Progenitor cell of endocrine pancreas (in vitro differentiated cells): ENCODE measurements at places on chromosomes 6 and 20. TPM values are rescaled to one million over a fixed set of nuclear protein-coding genes. Genes with fewer than 3 reads are reported as not detected.

- no peak for DNase-seq
These were observed 285.4 kb downstream of the THBS2 start for GRCh38 chr6:168968228-168968627.

Gene SRMS
- not detected in 2 replicates for total RNA-seq

DNA sequence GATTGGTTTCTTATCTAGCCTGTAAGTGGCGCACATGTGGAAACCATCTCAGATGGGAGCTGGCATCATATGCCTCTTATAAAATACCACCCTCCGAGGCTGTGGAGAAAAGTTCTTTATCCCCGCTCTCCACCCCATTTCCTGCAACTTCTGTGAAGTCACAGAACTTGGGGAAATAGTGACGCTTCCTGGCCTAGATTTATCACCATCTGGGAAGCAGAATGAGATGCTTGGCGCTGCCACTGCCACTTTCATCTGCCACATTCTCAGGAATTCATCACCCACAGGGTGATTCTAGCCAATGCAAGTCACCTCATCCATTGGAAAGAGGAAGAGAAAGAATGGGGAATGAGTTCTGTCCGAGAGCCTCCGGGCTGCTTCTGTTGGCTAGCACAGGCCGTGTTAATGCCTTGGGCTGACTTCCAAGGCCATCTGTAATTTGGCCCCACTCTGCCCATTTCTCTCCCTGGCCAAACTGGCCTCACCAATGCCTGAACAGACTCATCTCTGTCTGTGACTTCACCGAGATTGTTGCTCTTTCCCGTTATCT lies 148.8 kb upstream of the SOX4 start:
- no peak for DNase-seq

Gene ZNF335
- 27.4 and 28.5 TPM in 2 replicates for total RNA-seq

- DNase-seq = no peak
These were observed 44.8 kb downstream of the UBE2V1 start for GRCh38 chr20:50068041-50068651.

DNA sequence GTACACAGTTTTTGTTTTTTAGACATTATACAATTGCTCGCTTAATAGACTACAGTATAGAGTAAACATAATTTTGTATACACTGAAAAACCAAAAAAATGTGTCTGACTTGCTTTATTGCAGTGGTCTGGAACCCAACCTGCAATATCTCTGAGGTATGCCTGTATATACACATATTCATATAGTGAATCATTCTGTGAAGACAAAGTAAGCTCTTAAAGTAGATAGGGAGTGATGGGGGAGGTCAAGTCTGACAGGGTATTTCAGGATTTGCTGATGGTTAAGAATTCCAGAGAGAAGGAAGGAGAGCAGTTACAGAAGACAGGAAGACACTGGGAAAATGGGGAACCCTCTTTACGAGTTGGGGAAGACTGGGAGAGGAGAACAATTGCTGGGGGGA lies 417.9 kb downstream of the CD109 start:
- no peak for DNase-seq

DNA sequence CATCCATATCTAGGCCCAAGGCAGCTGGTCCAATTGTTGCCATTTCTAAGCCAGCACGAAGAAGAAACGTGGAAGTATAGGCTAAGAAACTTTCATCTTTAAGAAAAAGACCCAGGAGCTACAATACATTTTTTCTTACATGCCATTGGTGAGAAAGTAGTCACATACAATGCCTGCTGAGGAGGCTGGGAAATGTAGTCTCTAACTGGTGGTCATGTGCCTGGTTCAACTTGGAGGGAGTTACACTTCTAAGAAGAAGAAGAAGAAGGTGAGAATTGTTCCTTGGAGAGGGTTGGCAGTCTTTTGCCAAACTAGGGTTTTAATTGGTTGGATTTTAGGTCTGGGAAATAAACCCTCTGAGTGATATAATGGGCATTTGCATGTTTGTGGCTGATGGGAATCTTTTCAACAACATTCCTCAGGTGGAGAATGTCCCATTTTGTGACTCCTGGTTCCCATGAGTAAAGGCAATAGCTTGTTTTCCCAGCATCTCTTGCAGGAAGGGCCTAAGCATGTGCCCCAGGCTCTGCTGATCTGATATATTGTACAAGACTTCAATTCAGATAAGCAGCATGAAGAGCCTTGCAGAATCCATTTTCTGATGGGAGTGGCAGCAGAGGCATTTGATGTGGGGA lies 47.0 kb upstream of the PREP start:
- no peak for DNase-seq

Gene TMEM170B
- 7.3 and 7.6 TPM in 2 replicates for total RNA-seq

Gene VIP
- total RNA-seq = not detected in 2 replicates

DNA sequence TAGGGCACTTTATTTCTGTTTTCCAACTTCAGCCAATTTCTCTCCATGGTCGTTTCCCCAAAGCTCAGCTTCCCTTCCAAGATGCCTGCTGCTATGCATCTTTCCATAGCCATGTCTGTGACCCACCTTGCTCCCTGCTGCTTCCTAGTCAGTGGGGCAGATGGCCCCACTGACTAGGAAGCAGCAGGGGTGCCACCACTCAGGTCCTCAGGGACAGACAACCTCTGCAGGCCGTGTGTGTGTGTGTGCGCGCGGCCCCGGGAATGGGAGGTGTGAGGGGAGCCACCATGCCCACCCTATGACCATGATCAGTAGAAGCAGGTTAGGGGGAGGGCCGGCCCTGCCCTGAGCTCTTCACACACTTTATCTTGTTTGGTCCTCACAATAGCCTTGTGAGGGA lies 2.7 kb upstream of the IP6K3 start:
- no peak for DNase-seq

DNA sequence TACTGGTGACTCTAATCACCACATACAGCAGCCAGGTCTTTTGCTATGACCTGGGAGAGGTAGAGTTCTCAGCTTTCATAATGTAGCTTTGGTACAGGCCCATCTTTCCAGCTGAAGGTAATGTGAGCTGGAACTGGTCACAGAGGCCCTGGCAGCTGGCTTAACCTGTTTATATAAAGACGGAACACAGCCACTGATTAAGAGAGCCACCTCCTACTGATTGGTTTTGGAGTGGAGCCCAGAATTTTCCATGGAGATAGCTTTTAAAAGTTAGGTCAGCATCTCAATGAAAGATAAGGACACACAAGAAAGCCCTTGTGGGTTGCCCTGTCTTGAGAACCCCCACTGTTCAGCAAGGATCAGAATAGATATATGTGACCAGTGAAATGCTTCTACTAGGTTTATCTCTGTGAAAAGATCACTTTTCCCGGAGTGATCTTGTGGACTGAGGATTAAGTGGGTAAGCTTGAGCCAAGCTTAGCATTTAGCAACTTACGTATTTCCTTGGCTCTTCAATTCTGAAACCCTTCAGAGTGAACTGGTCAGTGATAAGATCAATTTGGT lies 213.7 kb upstream of the CITED2 start:
- no peak for DNase-seq

Gene RRAGD
- total RNA-seq = 8.0 and 11.4 TPM in 2 replicates

GRCh38 chr6:2854396-2854982 lies 12.8 kb upstream of the SERPINB1 start:
- DNase-seq = no peak

- no peak for DNase-seq
These were observed 79.4 kb upstream of the PROKR2 start for GRCh38 chr20:5395932-5396727.

GRCh38 chr6:156719395-156719719 lies 57.8 kb upstream of the ARID1B start:
- DNase-seq = no peak

Gene DDO
- not detected in 2 replicates for total RNA-seq

Gene SIRPD
- not detected in 2 replicates for total RNA-seq

DNA sequence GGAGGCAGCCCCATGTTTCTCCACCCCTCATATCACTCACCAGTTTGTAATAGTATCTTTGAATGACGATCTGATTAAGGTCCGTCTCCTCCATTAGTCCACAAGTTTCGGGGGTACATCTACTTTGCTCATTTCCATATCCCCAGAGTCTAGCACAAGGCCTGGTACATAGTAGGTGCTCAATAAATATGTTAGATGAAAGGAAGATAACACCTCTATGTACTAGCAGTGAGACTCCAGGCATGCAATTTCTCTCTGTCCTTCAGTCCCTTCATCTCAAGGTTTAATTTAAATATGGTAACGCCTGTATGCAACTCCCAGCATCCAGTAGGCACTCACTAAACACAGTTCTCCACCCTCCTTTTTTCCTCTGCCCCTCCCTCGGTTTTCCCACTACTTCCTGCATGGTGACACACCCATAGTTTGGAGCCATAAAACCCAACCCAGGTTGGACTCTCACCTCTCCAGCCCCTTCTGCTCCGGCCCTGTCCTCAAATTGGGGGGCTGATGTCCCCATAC lies 461 bp upstream of the HNF4A start:
- no peak for DNase-seq

- DNase-seq = peak; percentile 64
These were observed 20.3 kb upstream of the HLA-DRB1 start for GRCh38 chr6:32609731-32610640.

Gene BPIFB4
- not detected in 2 replicates for total RNA-seq

DNA sequence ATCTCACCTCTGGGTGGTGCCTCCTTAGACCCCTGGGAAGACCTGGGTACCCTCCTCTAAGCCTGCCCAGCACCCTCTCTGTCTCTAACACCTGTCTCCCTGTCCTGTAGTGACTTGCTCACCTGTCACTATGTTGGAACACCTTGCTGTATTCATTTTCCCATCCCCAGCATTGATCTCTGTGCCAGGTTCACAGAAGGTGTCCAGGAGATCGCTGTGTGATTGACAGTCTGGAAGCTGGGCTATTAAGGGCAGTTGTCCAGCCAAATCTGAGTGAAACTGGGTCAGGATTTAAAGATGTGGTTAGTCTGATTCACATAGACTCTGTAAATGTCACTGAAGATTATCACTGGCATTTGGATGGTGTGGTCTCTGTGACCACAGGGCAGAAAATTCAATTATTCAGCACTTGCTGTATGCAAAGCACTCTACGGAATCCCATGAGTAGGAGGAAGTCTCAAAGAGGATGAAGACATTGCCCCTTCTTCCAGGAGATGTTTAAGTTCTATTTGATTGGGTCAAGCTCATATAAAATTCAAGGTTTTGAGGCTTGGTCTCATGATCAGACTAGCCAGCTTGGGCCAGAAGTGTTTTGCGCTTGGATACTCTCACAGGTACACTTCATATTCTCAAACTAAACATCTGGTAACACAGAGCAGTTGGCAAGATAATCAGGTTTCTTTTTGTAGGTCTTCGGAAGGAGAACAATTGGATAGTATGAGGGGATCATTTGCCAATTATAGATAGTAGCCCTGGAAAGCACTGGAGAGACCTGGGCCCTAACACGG lies 57.8 kb upstream of the TAGAP start:
- DNase-seq = no peak

- no peak for DNase-seq
These were observed 502.0 kb downstream of the BMP2 start for GRCh38 chr20:7269452-7269851.

Gene GRIK2
- total RNA-seq = 6.3 and 7.6 TPM in 2 replicates

- DNase-seq = no peak
These were observed 89.0 kb upstream of the AKIRIN2 start for GRCh38 chr6:87791029-87791428.

Gene CCM2L
- total RNA-seq = 1.3 and 1.5 TPM in 2 replicates

Gene MICA
- total RNA-seq = 8.9 and 10.1 TPM in 2 replicates

DNA sequence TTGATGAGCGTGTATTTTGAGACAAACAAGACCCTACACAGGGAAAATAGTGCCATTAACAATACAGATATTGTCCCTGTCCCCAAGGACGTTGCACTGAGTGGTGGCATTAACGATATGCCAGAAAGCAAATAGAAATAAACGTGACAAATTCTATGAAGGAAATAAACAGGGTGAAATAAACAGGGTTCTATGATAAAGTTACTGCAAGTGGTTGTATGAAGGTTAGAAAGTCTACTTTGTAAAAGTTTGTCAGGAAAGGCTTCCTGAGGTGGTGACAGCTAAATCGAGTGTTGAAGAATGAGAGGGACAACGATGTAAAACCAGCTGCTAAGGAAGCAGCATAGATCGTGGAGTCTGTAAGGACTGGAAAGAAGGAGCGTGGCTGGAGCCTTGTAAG lies 380.2 kb downstream of the LAMA2 start:
- no peak for DNase-seq

DNA sequence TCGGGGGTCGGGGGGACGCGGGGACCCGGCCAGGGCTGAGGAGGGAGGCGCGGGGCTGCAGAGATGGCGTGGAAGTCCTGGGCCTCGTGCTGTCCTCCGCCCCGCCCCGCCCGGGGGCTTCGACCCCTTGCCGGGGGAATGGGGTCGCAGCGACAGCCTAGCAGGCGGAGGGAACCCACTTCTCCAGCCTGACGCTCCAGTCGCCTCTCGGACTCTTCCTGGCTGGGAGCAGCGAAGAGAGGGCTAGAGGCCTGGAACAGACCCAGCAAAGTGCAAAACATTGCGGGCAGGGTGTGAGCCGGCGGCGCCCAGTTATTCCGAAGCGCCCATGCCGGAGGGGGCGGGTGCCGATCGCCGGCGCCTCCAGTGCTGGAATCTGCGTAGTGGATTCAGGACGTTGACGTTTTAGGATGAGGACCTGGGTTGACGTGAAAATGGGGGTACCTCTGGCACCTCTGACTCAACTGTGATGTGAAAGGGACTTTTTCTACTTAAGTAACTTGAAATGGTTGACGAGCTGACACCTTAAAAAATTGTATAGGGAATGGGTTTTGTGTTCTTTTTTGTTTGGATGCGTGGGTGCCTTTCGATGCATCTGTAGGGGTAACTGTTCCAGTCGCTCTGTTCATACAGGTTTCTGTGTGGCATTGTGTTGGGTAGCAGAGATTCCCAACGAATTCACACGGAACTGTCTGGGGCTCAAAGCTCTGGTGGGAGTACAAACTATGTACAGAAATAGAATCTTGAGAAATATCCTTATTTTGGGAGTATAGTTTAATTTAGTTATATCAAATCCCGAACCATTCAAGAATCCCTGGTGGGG lies 1.4 kb downstream of the SLC35F1 start:
- peak; percentile 28 for DNase-seq

- DNase-seq = no peak
These were observed 314.3 kb upstream of the CHD6 start for GRCh38 chr20:41932431-41932830.

DNA sequence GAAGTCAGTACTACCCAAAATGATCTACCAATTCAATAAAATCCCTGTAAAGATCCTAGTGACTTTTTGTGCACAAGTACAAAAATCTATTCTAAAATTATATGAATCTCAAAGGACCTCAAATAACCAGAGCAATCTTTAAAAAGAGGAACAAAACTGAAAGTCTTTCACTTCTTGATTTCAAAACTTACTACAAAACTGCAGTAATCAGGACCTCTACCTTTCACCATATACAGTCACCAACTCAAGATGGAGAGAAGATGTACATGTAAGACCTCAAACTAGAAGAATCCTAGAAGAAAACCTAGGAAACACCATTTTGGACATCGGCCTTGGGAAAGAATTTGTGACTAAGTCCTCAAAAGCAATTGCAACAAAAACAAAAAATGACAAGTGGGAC lies 109.5 kb upstream of the CD93 start:
- no peak for DNase-seq

Gene ZBP1
- not detected in 2 replicates for total RNA-seq
